ENCODE measurements at places on chromosomes 3 and 15. TPM values are rescaled to one million over a fixed set of nuclear protein-coding genes. Genes with fewer than 3 reads are reported as not detected.

GRCh38 chr3:134376385-134376765 is 2.1 kb upstream of the AMOTL2 start:
- no peak for DNase-seq

DNA sequence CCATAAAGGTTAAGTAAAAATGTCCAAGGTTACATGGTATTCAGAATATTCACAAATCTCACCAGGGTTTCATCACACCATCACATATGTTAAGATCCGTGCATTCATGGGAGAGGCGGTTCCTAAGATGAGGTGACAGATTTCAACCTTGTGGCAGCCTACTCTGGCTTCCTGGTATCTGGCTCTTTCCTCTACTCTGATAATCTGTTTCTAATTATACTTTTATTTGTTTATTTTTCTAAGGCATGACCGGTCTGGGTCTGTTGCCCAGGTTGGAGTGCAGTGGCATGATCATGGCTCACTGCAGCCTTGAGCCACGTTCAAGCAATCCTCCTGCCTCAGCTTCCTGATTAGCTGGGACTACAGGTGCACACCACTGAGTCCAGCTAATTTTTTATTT is 34.4 kb downstream of the RAF1 start:
- no peak for DNase-seq

- no peak for DNase-seq
Measured at GRCh38 chr3:148554367-148554766, 143.3 kb upstream of the AGTR1 start.

DNA sequence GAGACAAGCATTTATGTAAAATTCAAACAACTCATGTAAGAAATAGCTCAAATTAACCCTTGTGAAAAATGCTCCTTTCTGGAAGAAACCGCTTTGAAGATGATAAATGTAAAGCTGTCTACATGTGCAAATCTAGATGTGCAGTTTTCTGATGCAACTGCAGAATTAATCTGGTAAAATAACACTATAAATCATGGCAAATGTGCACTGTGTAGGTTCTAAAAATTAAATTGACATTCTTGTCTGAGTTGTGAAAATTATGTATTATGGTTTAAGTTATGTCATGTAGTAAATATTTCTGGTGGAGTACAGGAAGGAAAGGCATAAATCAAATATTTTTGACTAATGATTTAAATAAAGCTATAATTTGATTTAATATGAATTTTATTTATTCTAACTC is 678.1 kb upstream of the SEMA6D start:
- no peak for DNase-seq

GRCh38 chr3:195595785-195596531 is 12.2 kb upstream of the APOD start:
- DNase-seq = no peak

DNA sequence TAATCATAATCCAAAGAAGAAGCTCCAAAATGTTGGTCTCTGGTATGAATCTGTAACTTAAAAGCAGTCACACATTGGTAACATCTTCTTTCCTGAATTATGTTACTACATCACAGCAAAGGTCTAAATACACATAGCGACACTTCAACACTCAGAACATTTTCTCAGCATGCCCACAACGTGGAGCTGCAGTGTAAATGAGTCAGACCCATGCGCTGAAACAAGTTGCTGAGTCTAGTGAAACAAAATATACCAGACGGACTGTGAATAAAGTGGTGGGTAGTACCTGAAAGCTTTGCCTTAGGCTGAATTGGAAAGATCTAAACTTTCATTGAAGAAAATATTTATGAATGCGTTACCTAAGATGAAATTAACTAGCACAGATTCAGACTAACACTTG is 33.2 kb upstream of the GOLGA8B start:
- no peak for DNase-seq

DNA sequence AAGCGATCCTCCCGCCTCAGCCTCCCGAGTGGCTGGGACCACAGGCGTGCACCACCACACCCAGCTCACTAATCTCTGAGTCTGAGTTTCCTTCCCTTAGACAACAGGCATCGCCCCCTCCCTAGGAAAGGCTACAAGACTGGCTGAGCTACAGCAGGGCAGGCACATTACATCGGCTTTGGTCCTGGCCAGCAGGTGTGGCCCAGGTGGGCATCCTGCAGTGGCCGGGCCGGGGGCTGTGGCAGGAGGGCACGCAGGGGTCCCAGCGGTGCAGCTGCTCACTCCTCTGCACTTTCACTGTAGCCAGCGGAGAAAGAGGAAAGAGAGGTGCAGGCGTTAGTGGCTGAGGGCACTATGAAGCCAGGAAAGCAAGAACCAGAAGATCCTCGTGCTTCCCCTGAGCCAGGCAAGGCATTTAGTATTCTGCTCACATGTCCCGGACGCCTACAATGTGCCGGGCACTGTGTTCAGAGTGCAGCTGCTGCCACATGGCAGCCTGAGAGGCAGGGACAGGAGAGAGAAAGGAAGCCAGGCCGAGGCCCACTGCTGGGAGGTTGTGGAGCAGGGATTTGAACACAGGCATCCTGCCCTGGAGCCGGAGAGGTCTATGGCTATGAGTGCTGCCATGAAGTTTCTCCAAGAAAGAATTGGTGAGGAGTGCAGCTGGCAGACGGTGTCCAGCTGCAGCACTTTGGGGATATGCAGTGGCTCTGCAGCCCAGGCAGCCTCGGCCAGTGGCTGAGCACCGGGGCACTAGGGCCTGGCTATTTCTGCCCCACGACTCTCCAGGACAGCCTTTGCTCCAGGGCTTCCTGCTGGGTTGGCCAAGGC is 22.3 kb downstream of the GRIP2 start:
- DNase-seq = peak; percentile 26

DNA sequence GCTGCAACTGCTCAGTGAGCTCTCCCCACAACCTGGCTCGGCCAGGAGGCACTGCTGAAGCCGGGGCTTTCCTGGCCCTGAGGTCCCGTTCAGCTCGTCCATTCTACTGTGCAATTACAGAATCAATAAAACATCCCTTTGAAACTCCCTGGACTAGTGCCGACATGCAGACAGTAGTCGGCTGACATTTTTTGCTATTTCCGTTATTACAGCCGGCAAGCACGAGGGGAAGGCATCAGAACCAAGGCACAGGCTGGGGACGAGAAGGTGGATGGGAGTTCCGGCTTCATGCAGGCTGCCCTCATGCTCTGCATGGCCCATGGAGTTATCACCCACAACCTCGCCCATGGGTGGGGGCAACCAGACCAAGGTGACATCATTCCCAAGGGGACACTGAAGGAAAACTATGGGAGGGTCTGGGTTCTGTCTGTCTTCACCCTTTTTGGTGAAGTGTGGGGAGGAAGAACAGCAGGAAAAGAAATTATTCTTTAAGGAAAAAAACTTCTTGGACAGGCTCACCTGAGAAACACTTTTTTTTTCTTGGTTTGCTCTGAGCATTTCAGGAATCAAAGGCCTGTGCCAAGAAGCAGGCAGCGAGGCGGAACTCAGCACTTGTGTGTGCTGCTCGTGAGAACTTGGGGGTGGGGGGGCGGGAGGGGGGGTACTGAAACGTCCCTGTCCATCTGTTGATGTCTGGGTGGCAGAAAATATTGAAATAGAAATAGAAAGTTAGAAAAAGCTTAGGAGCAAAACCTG is 154.5 kb downstream of the FOXP1 start:
- DNase-seq = no peak

- DNase-seq = peak; percentile 22
Measured at GRCh38 chr3:126487151-126487771, 11.6 kb upstream of the ZXDC start.

The SPINK8 gene
- total RNA-seq = not detected

The SLC22A14 gene
- 0.14 TPM for total RNA-seq
